ENCODE measurements at places on chromosomes 5 and 9.
A peak's percentile ranks its signal among the peaks of the same experiment; 100 is the strongest.

DNA sequence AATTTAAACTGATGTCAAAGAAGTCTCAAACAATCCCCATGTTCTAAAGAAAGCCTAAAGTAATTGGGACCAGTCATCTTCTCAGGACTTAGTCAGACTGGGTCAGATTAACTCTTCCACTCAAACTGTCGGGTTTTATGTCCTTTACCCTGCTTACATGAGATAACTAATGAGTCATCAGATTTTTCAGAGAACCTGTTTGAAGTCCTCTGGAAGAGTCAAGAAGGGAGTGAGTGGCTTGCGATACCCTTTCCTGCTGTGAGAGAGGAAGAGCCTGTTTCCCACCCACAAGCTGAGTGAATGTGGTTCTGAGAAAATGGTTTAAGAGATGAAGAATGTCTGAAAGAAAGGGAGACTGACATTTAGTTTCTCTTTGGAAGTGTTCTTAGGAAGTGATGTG lies 1866.7 kb upstream of the C9orf72 start:
- DNase-seq: peak; percentile 60

- DNase-seq: no peak
Observed at GRCh38 chr9:116423149-116423548, 264.0 kb upstream of the TRIM32 start.

DNA sequence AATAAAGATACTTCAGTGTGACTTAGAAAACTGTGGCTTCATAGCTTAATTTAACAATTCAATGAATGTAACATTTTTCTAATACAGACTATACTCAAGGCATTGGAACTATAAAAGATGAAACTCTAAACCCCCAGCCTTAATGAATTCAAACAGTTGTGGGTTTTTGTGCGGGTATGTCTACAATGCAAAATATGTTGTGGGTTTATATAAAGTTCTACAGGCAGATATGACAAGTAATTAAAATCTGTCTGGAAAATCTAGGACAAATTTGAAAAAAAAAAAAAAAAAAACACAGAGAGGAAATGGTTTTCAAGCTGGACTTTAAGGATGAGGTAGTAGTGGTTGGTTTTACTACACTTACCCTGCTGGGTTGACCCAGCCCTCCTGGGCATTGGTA lies 467.5 kb upstream of the TLE4 start:
- DNase-seq: peak; percentile 68

DNA sequence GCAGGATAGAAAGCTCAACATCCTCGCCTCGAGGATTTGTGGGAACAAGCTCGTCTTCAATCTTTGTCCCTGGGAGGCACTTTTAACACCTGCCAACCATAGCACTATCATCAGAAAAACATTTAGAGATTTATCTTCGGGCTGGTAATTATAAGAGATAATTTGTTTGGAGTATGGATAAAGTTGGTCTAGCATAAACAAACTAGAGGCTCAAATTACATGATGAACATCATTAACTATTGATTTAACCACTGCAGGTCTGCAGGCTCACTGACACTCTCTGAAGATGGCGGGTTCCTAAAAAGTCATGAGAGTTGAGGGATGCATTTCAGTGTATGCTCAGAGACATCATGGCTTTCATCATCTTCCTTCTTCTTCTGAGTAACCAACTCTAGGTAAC lies 25.8 kb upstream of the PCA3 start:
- DNase-seq: no peak

DNA sequence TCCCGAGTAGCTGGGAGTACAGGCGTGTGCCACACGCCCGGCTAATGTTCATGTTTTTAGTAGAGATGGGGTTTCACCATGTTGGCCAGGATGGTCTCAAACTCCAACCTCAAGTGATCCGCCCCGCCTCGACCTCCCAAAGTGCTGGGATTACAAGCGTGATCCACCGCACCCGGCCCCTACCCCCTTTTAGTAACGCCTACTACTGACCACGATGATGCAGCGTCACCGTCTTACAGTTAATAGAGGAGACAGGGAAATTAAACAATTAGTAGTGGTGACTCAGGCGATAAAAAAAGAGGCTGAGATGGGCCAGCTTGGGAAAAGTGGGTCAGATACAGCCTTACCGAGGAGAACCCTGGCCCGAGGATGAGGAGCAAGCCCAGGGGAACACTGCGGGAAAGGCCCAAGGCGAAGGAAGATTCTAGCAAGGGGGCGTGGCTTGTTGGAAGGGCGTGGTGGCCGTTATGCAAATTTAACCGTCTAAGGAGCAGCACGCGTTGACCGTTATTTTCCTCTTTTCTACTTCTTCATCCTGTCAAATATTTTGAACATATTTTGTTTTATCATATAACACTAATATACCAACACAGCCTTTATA lies 1.6 kb upstream of the SETX start:
- peak; percentile 6 for DNase-seq

Measured in fibroblast of skin of right biceps (primary cell).